Substantia nigra (tissue), 51 donors: ENCODE measurements at places on chromosomes 3 and 15.

GRCh38 chr3:179955809-179956208 lies 80.9 kb downstream of the PEX5L start:
- DNase-seq = no peak

DNA sequence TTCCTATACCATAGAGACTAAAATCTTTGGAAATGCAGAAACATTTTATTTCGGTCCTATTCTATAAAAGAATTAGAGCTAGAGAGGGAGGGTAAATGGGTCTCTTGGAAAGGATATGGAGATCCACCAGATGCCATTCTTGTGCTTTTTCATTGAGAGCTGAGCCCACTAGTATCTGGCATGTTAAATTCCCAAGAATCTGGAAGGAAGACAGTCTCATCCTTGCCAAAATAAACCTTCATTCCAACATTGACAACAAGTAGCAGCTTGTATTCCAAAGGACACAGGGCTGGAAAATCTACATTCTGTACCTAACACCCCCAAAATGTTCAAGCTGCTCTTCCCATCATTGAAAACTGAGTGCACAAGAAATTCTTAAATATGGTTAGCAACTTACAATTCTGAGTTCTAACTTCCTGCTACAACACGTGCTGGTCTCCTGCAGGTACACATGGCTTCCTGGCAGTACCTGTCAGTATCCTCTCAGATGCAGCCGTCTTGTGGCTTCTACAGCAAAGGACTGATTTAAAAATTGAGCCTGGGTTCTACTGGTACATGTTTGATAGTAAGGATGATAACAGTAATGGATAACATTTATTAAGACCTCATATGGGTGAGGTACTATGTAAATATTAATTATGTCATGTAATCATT lies 348.1 kb downstream of the SV2B start:
- no peak for DNase-seq

DNA sequence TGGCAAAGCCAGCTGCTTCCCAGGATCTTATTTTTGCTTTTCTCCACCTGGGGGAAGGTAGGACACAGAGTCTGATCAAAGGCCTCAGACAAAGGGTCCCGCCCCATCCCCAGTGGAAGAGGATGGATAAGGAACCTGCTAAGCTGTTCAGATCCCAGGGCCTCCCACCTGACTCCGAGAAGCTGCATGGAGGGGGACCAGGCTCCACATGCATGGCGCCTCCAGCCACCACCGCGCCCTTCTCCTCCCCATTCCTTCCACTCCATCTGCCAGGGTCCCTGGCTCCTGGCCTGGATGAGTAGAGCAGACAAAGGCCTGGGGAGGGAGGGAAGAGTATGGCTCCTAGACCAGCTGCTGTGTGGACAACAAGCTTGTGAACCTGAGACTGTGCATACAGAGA lies 20.0 kb upstream of the CRABP1 start:
- no peak for DNase-seq

GRCh38 chr3:181134873-181135272 lies 145.3 kb upstream of the DNAJC19 start:
- no peak for DNase-seq

- no peak for DNase-seq
Measured at GRCh38 chr3:171351676-171352075, 108.5 kb downstream of the TNIK start.

GRCh38 chr3:127678611-127679533 lies 6.1 kb downstream of the ABTB1 start:
- DNase-seq = no peak

GRCh38 chr3:21531909-21532308 lies 219.1 kb downstream of the ZNF385D start:
- DNase-seq = no peak
